Vein endothelial cell (primary cell): ENCODE measurements at places on chromosomes 13 and 19. TPM values are rescaled to one million over a fixed set of nuclear protein-coding genes. Genes with fewer than 3 reads are reported as not detected.

OR10H1 gene
- not detected in 2 replicates for total RNA-seq

SYNE4 gene
- total RNA-seq, result 0.19 TPM in 1 of 2 replicates, not detected in the other

CD177 gene
- total RNA-seq, result under 0.01 and 0.10 TPM in 2 replicates

PSPC1 gene
- 69.9 and 80.5 TPM in 2 replicates for total RNA-seq

CGB8 gene
- not detected in 2 replicates for total RNA-seq

PSG1 gene
- total RNA-seq, result 0.33 and 0.48 TPM in 2 replicates

NKPD1 gene
- total RNA-seq, result 0.65 TPM in 1 of 2 replicates, not detected in the other

GGN gene
- total RNA-seq, result 0.29 and 0.65 TPM in 2 replicates

TEKTIP1 gene
- not detected in 2 replicates for total RNA-seq

ZSCAN5C gene
- total RNA-seq, result not detected in 2 replicates

SNAPC2 gene
- total RNA-seq, result 21.2 and 21.8 TPM in 2 replicates

ATP4B gene
- total RNA-seq, result under 0.01 TPM in 1 of 2 replicates, not detected in the other

ASPDH gene
- total RNA-seq, result not detected in 2 replicates

CGB3 gene
- not detected in 2 replicates for total RNA-seq
